ENCODE measurements at places on chromosomes 3 and 15.

DNA sequence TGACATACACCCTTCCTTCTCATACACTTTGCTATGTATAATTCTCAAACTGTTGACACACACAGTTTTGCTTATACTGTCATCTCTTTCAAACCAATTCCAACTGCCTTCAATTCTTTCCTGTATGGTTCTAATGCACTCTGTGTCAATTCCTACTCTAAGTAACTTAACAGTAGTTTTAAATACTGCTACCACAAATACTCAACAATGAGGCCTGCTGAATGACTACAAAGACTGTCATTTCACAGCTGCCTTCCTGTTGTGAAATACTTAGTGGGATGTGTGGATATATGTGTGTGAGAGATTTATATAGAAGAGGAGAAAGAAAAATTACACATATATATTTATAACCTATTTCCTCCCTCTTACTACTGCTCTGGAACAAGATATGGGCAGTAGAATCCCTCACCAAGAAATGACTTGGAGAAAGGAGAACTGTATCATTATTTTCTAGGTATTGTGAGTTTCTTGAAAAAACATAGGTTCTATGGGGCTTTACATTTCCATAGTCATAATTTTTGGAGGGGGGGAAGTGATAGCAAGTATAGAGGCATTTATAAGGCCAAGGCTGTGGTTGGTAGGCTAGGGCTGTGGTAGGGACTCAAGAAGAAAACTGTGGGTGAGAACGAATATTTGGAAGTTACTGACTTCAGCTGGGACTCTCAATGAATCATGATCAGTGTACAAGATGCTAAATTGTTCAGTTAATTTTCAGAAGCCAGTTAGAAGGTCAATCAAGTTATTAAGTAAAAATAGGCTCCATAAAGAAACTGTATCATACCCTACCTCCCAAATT is 88.7 kb downstream of the ANKRD28 start:
- no peak for DNase-seq

GRCh38 chr3:144989807-144990206 is 1018.2 kb downstream of the DIPK2A start:
- DNase-seq: no peak

DNA sequence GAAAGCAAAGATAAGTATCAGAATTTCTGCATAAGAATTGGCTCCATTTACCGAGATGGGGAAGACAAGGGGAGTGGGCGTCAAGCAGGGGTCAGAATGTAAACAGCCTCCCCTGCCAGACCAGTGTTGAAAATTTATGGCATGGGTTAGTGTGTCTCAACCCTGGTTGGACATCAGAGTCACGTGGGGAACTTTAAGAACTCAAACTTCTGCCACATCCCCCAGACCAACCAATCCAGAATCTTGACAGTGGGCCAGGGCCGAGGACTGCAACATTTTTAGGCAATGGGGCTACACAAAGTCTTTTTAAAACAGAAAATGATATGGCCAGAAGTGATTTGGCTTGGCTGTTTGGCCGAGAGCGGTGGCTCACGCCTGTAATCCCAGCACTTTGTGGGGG is 14.3 kb upstream of the MASP1 start:
- no peak for DNase-seq

DNA sequence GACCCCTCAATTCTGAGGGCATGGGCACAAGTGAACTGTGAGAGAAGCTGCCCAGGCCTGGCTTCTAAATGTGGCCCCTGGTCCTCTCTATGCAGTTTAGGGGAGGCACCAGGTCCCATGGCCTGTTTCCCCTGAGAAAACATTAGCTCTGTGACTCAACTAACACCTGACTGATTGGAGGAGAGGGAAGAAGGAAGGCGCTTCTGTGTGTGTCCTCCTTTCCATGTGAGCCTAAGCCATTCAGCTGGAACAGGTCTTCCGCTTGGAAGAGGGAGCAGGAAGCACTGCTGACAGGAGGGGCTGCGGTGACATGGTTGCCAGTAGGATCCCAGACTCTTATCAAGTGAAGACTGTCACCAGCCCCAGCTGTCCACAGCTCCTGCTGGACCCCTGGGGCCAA is 79.5 kb downstream of the MYLK start:
- no peak for DNase-seq

GRCh38 chr15:98823012-98823458 is 174.7 kb downstream of the IGF1R start:
- DNase-seq: no peak

- DNase-seq: no peak
These were observed 303.5 kb upstream of the LRRFIP2 start for GRCh38 chr3:37477711-37478487.

- no peak for DNase-seq
These were observed 747.5 kb downstream of the NR2F2 start for GRCh38 chr15:97077975-97078374.

GRCh38 chr3:119596398-119596797 is 1.3 kb upstream of the PLA1A start:
- no peak for DNase-seq

DNA sequence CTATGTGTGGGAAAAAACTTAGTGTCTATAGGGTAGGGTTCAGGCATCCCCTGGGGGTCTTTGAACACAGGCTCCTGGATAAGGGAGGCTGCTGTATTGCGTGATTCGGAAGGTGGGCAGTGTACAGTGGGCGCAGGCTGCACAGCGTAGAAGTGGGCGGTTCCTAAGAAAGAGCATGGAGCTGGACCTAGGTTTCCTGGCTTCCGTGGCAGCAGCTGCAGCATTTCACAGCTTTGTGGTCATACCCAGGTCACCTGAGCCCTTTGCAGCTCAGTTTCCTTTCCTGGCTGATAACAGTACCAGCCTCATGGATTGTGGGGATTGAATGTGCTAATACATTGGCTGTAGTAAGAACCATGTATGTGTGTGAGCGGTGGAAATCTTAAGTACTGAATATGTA is 22.2 kb downstream of the CFAP100 start:
- no peak for DNase-seq

GRCh38 chr15:84785053-84785452 is 32.1 kb upstream of the ALPK3 start:
- DNase-seq: no peak

DNA sequence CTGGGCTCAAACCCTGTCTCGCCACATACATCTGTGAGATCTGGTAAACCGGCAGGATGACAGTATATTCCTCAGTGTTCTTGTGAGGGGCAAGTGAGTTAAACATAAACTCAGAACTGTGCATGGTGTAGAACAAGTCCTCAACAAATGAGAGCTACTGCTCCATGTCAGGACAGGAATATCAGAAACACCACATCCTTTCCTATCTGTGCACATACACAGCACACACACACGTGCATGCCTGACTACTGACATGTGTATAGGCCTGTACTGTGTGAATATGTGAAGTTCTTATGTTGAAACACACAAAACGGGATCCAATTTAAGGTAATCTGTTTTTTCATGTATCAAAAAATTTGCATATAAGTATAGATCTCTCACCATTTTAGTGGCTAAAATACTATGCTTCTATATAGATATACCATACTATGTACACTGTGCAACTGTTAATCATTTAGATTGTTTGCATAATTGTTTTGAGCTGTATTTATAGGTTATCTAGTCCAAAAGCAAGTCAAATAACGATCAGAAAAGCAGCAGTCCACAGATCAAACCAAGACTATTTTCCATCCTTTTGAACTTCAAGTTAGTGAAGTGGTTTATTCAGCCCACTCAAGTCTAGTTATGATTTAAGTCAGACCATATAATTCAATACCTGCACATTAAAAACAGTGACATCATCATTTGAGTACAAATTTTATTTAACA is 44.8 kb downstream of the CCR4 start:
- no peak for DNase-seq

GRCh38 chr3:197343656-197344408 is 45.4 kb upstream of the DLG1 start:
- DNase-seq: no peak

- peak; percentile 35 for DNase-seq
These were observed 1.0 kb upstream of the IFRD2 start for GRCh38 chr3:50293079-50293801.

- no peak for DNase-seq
These were observed 65.5 kb downstream of the MEF2A start for GRCh38 chr15:99631255-99631654.

DNA sequence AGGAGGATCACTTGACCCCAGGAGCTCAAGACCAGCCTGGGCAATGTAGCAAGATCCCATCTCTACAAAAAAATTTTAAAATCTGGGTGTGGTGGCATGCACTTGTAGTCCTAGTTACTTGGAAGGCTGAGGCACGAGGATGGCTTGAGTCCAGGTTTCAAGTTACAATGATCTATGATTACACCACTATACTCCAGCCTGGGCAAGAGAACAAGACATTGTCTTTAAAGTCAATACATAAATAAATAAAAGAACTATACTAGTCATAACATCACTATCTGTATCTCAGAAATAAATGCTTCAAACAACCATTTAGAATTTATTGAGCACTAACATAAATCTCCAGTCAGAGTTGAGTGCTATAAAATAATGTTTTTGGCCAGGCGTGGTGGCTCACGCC is 8.5 kb upstream of the PHLDB2 start:
- no peak for DNase-seq

- no peak for DNase-seq
These were observed 32.6 kb downstream of the PLS1 start for GRCh38 chr3:142628801-142629200.

DNA sequence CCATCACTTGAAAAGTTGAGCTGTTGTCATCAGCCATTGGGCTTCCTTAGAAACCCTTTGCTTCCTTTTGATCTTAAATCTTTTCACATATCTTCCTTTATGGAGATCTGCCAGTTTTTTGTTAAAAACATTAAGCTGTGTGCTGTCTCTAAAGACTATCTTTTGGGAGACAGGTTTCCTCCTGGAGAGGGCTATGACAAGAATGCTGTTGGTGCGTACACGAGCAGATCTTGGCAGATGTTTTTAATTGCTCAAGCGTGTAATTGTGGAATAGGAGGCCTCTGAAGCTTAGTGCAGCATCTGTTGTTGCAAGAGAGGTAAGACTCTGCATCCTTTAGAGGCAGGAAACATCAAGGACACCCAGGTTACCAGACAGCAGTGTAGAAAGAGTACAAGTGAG is 56.8 kb downstream of the PHLDB2 start:
- DNase-seq: no peak

DNA sequence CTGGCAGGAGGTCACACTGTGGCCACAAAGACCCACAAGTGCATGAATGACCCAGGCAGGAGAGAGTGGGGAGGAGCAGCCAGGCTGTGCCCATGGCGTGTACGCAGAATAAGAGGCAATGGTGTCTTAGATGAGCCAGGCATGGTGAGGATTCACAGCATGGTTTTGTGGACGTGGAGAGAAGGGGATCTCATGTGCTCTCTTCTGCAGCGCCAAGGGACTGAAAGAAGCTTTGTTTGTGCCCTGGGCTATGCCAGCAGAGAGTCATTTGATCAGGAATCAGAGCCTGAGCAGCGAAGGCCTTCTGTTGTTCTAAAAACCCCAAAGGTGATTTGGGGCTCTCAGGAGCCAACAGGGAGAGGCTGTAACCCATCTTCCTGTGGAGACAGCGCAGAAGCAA is 18.7 kb upstream of the RPP14 start:
- DNase-seq: no peak

DNA sequence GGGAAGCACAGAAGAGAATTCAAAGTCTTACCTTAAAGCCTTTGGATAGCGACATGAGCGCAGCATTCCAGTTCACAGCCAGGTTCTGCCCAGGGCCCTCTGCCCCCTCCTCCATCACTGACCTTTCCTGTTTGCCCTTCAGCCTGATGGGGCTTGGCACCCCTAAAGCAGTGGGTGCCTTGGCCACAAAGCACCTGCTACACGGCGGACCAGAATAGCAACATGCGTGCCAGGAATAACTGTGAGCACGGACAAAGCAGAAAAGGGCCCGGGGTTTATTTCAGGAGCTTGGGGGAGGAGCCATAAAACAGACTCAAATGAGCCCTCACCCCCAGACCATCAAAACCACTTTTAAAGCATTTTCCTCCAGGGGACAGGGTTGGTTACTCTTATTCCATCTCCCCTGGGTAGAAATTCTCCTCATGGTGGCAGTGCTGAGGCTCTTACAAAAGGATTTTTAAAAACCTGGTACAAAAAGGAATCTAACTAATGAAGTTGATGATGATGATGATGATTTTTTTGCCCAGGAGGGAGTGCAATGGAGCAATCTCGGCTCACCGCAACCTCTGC is 135.4 kb downstream of the KLF13 start:
- no peak for DNase-seq

GRCh38 chr15:94586099-94586498 is 354.7 kb downstream of the MCTP2 start:
- no peak for DNase-seq

DNA sequence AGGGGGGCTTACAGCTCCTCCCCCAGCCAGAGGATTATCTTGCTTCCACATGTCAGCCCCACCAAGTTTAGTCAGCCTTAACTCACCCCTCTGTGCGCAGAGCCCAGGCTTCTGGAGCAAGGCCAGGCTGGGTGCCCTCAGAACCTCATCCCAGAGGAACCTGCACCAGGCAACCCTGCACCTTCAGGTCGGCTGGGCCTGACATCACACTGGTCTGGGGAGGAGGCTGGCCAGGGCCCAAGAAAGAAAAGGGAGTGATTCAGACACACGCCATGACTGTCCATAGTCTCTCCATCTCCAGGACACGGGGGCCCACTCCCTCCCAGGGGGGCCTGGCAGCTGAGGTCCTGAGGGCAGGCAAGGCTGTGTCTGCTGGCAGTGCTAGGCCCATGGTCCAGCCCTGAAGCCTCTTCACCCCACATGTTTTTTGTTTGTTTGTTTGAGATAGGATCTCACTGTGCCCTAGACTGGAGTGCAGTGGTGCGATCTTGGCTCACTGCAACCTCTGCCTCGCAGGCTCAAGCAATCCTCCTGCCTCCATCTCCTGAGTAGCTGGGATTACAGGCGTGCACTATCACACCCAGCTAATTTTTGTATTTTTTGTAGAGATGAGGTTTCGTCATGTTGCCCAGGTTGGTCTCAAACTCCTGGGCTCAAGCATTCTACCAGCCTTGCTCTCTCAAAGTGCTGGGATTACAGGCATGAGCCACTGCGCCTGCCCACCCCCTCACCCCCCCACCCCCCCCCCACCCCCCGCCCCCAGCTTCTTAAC is 11.1 kb downstream of the TNK2 start:
- DNase-seq: no peak

DNA sequence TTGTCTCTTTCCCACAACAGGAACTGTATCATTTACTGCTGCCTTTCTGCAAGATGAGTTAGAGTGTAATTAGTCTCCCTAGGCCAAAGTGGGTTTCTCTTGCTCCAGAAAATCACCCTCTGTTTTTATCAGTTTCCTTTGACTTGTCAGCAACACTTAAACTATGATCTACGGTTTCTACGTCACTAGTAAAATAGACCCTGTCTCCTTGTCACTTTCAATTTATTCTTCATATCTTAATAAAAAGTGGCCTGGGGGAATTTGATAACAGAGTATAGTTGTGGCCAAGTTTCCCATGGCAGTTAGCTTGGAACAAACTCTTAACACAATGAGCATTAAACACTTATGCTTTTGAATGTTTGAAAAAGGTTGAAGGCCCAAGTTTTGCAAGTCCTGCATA is 79.6 kb downstream of the CGNL1 start:
- DNase-seq: no peak

GRCh38 chr15:93929375-93930094 is 301.8 kb upstream of the MCTP2 start:
- no peak for DNase-seq

- DNase-seq: no peak
These were observed 402.6 kb downstream of the OCA2 start for GRCh38 chr15:27696530-27696929.

GRCh38 chr15:31550211-31550977 is 223.8 kb downstream of the KLF13 start:
- no peak for DNase-seq

GRCh38 chr3:3110299-3110630 is at the start of gene IL5RA:
TSS of gene IL5RA (minus strand) at chr3:3110374. CDS start at chr3:3104984, 5,390 bp downstream.
- peak; percentile 63 for DNase-seq

Measured in CD4-positive, alpha-beta memory T cell (primary cell).